Calu3 (cell line): ENCODE measurements at places on chromosomes 3 and 15.

- DNase-seq: peak; percentile 81
Observed at GRCh38 chr3:165185707-165186327, 10.4 kb downstream of the SLITRK3 start.

DNA sequence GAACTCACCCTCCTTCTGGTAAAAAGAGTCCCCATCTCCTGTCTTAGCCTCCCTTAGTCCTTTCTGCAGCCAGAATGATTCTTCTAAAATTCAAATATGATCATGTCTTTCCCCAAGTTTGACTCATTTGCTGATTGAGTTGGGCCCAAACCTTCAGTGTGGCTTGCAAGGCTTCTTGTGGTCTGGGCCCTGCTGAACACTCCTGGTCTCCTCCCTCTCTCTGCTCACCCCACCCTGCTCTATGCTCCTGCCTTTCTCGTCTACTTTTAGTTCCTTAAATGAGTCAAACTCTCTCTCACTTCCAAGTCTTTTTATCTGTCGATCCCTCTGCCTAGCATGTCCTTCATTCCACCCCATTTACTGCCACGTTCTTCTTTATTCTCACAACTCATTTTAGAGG, 72.6 kb downstream of the CCR1 start:
- no peak for DNase-seq

GRCh38 chr3:99865321-99865720, 47.7 kb downstream of the CMSS1 start:
- no peak for DNase-seq

- no peak for DNase-seq
Observed at GRCh38 chr15:83065431-83065830, 1.6 kb downstream of the BTBD1 start.

DNA sequence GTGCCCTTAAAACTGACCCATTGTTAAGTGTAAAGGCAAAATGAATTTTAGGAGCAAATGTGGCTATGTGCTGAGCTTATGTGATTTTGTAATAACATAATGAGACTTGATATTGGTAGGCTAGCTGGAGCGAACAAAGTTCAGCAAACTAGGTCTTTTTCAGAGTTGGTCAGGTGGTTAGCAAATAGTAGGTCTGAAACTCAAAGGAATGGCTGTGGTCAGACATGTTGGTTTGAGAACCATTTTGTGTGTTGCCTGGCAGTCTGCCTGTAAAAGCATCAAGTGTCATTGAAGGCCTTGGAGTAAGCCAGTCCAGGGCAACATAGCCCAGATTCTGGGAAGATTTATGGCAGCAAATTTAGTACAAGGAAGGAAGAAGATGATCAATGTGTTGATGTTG, 16.4 kb downstream of the FBXO22 start:
- DNase-seq: no peak

DNA sequence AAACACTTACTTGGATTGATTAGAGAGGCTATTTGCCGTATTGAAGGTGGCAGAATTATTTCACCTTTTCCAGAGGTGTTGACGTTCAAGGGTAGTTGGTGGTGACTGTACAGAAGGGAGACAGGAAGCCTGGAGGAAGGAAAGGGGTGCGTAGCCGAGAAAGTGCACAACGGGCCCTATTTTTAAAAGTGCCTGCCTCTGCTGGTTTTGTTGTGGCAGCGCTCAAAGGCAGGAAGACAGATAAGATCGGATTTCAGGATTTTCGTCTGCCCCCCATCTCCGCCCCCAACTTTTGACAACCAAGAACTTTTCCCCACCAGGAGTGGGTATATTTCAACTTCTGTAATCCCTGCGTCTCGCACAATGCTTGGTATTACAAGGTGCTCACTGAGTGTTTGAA, 38.5 kb downstream of the SMAD3 start:
- no peak for DNase-seq

DNA sequence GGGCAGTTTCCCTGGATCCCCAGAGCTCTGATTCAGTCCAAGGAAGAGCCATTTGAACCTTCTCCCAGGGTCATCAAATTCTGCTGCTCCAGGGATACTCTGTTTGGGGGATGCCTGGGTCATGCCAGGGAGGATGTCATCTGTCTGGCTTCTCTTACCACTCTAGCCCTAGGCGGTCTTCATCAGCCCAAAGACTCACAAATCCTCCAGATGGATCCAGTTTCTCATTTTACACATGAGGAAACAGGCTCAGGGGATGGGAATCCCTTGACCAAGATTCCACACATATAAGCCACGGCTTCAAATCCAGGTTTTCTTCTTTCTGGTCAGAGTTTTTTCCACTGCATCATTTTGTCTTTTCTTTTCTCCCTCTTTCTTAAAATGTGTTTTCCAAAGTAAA, 36.7 kb downstream of the SLC28A1 start:
- no peak for DNase-seq

GRCh38 chr15:65077981-65078352, 1.4 kb downstream of the KBTBD13 start:
- peak; percentile 84 for DNase-seq

DNA sequence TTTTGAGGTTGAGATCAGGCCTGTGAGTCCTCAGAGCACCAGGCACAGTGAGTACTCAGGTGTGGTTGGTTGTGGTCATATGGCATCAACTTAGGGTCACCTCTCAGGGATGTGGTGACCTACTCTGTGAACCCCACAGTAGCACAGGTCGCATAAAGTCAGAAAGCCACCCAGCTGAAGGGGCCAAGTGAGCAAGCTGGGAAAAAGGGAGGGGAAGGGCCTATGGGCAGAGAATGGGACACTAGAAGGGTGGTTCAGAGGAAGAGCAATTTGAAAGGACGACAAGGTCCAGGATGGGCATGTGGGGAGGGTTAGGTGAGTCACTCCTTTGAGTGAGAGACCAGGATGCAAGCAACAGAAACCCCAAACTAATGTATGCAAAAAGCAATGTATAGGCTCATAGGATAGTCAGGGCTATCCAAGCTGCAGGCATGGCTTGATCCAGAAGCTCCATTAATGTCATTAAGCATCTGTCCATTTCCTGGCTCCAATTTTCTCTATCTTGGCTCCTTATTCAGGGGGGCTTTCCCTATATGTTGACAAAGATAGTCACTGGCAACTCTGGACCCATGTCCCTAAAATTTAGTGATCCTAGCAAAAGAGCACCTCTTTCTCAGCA, 33.5 kb downstream of the HMCES start:
- no peak for DNase-seq

- no peak for DNase-seq
Observed at GRCh38 chr3:189664311-189664710, 33.1 kb downstream of the TP63 start.
